A549 treated with Mapracorat at 1 μM for 4 hours (cell line): ENCODE measurements at places on chromosomes 1 and 21. TPM values are rescaled to one million over a fixed set of nuclear protein-coding genes. Genes with fewer than 3 reads are reported as not detected.

MAP3K21 gene
- 7.4 to 9.8 TPM (median 8.9 TPM) in 5 replicates for total RNA-seq

SMIM11 gene
- total RNA-seq: 1.3 to 12.7 TPM (median 8.5 TPM) in 5 replicates

NOC2L gene
- 68.0 to 91.8 TPM (median 81.8 TPM) in 5 replicates for total RNA-seq

LRRC39 gene
- 0.10 to 0.15 TPM (median 0.10 TPM) in 3 of 5 replicates, not detected in the others for total RNA-seq

VASH2 gene
- total RNA-seq: 1.7 to 3.5 TPM (median 2.9 TPM) in 5 replicates

C1QTNF12 gene
- total RNA-seq: 0.80 to 2.0 TPM (median 1.6 TPM) in 5 replicates

AXDND1 gene
- 0.25 to 0.69 TPM (median 0.48 TPM) in 4 of 5 replicates, not detected in the other for total RNA-seq
